ENCODE measurements at places on chromosomes 7 and 10.

DNA sequence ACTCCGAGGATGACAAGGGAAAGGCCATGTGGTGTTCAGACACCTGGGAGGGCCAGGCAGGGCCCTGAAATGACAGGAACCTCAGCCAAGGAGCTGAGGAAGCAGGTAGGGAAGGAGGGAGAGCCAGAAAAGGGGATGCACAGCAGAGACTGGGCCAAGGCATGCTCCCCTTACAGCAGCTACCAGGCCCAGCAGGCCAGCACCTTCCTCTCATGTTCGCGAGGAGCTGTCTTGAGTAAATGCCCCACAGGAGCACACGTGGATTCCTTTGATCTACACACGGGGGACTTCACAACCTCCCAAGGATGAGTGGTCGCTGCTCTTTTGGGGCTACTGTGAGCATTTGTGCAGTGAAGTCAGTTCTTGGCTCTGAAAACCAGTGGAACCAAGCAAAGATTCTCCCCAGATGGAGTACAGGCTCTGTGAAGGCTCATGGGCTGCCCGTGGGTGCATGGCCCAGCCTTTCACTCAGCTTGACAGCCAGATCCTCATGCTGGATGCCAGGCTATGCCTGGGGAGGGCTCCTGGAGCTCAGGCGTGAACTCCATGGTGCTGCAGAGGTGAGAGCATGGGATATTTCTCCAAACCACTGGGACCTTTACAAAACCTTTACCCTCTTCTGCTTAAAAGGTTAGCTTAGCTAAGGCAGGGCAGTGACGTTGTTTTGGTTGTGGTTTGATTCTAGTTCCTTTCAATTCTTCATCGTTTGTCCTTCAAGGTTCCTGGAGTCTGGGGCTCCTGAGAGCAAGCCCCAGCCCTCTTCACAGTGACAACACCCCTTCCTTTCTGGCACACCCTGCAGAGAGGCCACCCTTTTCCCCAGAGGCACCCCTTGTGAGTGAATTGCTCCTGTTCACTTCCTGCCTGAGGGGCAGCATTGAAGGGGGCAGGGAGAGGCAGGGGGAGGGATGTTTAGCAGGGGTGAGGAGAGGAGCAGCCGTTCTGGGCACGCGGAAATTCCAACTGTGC lies 74.2 kb upstream of the ZPBP start:
- no peak for DNase-seq

- DNase-seq = no peak
These were observed 6.1 kb downstream of the NAMPT start for GRCh38 chr7:106278695-106279094.

- DNase-seq = no peak
These were observed 45.8 kb upstream of the SKAP2 start for GRCh38 chr7:26910221-26910620.

- no peak for DNase-seq
These were observed 150.3 kb upstream of the NRP1 start for GRCh38 chr10:33484787-33485186.

Measured in stimulated activated CD4-positive, alpha-beta T cell treated with anti-CD3 and anti-CD28 coated beads, Interleukin-4, amount 100 ng/mL, for 1 hour (primary cell).